ENCODE measurements at places on chromosomes 7 and 10.

DNA sequence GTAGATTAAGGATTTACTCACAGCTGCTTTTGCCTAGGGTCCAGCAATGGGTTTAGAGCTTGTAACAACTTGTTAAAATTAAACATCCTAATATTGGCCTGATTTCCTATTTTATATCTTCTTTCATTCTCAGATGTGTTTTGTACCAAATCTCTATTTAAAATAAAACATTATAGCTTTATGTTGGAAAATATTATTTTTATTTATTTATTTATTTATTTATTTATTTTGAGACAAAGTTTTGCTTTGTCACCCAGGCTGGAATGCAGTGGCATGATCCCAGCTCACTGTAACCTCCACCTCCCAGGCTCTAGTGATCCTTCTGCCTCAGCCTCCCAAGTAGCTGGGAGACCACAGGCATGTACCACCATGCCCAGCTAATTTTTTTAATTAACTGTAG is 17.9 kb upstream of the PDSS1 start:
- no peak for DNase-seq

DNA sequence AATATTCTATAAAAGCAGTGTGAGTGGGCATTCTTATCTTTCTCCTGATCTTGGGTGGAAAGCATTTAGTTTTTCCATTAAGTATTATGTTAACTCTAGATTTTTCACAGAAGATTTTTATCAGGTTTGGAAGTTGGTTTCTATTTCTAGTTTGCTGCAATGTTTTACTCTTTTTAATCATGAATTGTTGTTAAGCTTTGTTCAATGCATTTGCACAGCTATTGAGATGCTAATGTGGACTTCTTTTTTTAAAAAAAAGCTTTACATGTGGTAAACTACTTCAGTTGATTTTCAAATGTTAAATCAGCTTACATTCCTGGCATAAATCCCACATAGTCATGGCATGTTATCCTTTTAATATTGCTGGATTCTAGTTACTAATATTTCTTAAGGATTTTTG is 363.6 kb upstream of the NRP1 start:
- DNase-seq = no peak

DNA sequence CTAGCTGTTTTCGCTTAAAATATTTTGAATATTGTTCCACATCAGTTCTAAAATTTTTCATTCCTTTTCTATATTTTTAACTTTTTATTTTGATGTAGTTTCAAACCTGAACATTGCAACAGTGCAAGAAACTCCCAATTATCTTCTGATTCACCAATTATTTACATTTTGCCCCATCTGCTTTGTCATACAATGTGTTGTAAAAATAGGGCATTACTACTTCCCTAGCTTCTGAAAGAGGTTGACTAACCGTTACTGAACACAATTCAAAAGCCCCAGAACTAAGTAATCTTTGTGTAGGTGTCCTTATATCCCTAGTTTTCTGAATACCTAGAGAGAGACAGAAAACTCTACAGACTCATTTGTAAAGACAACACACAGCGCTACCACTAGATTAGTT is 86.7 kb downstream of the AVL9 start:
- DNase-seq = no peak

DNA sequence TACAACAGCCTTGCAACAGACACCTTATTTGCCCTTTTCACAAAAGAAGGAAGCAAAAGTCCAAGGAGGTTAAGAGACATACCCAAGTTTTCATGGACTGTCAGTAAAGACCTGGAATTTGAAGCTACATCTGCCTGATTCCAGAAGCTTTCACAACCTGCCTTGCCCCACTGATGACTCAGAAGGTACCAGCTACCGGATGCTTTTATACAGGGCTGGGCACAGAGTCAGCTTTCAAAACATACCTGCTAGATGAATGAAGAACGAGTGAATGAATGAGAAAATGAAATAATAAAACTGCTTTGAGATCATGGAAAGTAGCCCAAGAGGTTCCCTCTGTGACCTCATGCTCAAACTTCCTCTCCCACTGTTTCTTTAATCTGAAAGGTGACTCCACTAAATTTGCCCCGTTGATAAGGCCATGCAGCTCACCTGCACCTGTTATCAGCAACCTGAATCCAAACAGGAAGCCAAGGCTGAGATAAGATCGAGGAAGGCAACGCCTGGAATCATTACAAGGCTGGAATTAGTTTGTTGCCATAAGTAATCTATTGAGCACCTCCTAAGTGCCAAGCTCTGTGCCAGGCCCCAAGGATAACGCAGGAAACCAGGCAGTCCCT is 151.5 kb downstream of the WDR11 start:
- no peak for DNase-seq

GRCh38 chr7:138821912-138822311 is 23.9 kb upstream of the ATP6V0A4 start:
- no peak for DNase-seq

- DNase-seq = no peak
Measured at GRCh38 chr10:123019264-123019663, 10.5 kb downstream of the ACADSB start.

- DNase-seq = no peak
Measured at GRCh38 chr10:132130286-132131265, 56.2 kb upstream of the DPYSL4 start.

DNA sequence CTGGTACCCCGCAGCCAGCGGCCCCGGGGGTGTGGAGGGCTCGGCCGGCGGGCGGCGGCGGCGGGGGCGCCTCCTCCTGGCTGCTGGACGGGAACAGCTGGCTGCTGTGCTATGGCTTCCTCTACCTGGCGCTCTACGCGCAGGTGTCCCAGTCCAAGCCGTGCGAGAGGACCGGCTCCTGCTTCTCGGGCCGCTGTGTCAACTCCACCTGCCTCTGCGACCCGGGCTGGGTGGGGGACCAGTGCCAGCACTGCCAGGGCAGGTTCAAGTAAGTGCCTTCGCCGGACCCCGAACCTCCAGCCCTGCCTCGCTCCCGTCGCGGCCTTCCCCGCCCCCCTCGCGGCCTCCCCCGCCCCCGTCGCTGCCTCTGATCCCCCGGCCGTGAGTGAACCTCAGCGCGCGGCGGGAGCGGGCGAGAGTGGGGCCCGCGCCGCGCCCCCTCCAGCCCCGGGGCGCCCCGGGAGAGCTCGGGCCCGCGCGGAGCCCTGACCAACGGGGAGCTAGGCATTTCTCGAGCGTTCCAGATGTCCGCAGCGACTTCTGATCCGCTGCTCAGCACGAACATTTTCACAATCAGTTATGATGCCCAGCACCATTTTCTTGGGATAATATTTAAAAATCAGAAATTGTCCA is 727 bp downstream of the ATRNL1 start:
- no peak for DNase-seq

DNA sequence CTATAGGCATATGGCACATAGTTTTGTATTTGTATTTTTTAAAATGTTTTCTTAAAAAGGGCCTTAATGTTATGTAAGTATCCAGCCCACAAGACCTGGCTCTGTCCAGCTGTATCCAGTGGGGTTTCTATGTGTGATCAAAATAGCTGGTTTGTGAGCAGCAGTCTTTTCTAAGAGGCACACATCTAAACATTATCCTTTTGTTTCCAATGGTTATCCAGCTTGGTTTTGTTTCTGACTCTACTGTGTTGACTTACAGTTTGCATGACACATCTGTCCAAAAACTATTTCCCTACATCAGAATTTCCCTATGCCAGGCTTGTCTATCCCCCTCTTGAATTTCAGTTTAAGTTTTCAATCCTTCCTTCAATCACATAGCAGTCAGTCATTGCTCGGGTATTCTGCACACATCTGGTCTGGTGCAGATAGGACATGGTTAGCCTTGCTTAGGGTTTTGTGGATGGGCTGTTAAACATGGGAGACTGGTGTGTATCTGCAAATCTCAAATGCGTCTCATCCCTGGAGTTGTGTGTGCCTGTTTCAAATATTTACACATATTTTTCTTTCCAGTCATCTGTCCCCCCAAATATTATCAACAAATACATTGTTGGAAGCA is 104.2 kb downstream of the SAMD9 start:
- no peak for DNase-seq

DNA sequence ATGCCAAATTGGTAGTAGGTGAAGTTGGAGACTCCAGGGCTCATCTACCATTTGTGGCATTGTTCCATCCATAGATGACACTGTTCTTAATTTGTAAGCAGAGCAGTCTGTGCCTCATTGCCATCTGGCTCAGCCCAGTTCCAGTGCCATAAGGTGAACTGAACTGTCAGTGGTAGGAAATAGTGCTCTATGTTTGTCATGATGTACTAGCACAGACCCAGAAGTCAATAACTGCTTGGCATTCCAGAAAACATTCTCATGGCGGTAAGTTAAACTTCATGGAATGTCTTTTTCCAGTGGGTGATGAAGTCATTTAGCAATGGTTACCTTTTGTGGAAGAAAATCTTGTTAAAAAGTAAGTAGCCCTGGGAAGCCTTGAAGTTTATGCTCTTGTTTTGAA is 302.7 kb downstream of the SUGCT start:
- DNase-seq = no peak

DNA sequence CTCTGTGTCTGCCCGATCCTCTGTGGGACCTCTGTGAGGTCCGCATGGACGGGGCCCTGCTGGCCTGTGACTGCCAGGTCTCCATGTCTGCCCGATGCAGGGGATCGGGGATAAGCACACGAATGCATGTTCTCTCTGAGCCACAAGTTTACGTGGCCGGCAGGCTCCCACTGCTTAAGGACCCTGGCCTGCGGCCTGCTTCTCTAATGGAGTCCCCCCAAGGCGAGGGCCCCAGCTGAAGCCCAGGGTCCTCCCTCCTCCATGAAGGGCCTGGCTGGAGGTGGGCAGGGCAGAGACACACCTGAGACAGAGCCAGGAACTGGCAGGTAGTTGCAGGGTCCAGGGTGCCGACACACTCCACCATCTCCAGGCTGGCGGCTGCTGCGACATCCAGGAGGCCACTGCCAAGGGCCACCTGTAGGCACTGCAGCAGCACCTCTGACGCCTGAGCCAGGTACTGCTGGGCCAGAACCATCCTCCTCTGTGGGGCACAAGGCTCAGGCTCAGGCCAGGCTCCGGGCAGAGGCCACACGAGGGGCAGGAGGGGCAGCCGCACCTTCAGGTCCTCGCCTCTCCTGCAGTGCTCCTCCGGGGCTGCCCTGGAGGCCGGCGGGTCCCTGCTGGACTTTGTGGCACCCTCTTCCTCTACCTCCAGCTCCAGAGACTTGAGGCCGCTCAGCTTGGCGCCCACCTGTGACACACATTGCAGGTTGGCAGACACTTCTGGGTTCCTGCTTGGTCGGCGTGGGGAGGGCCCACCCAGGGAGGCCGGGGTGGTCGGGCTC is 60.9 kb upstream of the NKX6-2 start:
- no peak for DNase-seq

- DNase-seq = no peak
Measured at GRCh38 chr10:123759041-123759440, 92.9 kb downstream of the GPR26 start.

GRCh38 chr10:80655898-80656297 is 118.2 kb downstream of the SH2D4B start:
- DNase-seq = no peak

GRCh38 chr7:12623885-12624498 is 53.5 kb downstream of the SCIN start:
- no peak for DNase-seq

DNA sequence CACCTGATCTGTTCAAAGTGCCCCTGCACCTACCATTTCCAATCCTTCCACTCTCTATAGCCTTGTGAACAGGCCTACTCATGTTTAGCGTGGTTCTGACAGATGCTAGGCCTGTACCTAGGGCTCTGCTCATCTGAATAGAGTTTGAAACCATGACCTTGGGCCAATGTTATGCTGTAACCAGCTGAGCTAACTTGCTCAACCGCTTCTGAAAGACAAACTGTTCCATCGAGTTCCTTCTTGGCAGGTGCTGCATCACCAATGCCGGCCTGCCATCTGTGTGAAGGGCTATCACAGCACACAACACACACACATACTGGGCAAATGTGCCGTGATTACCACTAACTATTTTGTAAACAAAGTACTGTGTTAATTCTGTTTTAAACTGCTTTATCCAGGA is 419.0 kb upstream of the GALNT17 start:
- DNase-seq = no peak

All from CD4-positive, alpha-beta T cell treated with Interleukin-17A for 4 hours (primary cell).